ENCODE measurements at places on chromosomes 4 and X. TPM values are rescaled to one million over a fixed set of nuclear protein-coding genes. Genes with fewer than 3 reads are reported as not detected.

Gene CXCL8
- 4.7 TPM for total RNA-seq

Gene MAOA
- 12.0 TPM for total RNA-seq

Gene LAS1L
- total RNA-seq: 13.5 TPM

Gene ADH1A
- total RNA-seq: not detected

Gene FGF13
- total RNA-seq: 80.9 TPM

Gene SHOX
- total RNA-seq: 0.25 TPM

Gene CXXC4
- total RNA-seq: 102 TPM

Gene EDA2R
- total RNA-seq: 0.49 TPM

Gene MAGEA3
- total RNA-seq: not detected

Gene CCDC110
- total RNA-seq: 1.7 TPM

Gene RGS12
- 110 TPM for total RNA-seq

Gene COX7B2
- not detected for total RNA-seq

Gene GK
- total RNA-seq: 5.9 TPM

Gene IGBP1
- 70.6 TPM for total RNA-seq

Gene CD38
- total RNA-seq: 8.9 TPM

Gene CSAG1
- not detected for total RNA-seq

Gene PPBP
- total RNA-seq: 2.0 TPM

Gene AREG
- 0.25 TPM for total RNA-seq

Gene ARR3
- not detected for total RNA-seq

Gene ACOX3
- 31.2 TPM for total RNA-seq

Gene SMR3A
- not detected for total RNA-seq

Gene MND1
- total RNA-seq: 5.7 TPM

Gene LRIT3
- total RNA-seq: 0.25 TPM

Gene TMPRSS11D
- not detected for total RNA-seq

Gene NDUFB11
- 46.0 TPM for total RNA-seq

Gene HSFX3
- total RNA-seq: not detected

Gene PCDH11X
- total RNA-seq: 85.6 TPM

Gene BGN
- 4.4 TPM for total RNA-seq

Gene GRIA3
- total RNA-seq: 57.3 TPM

Gene DCAF8L2
- not detected for total RNA-seq

Gene GYPB
- not detected for total RNA-seq

Gene VCX2
- total RNA-seq: not detected

Gene NRK
- 0.25 TPM for total RNA-seq

Gene CRLF2
- total RNA-seq: under 0.01 TPM

Gene EDNRA
- 5.4 TPM for total RNA-seq

Gene TIGD4
- 2.0 TPM for total RNA-seq

Gene SLC9B1
- total RNA-seq: 6.4 TPM

Gene HSFX4
- total RNA-seq: not detected

Gene ARHGAP24
- 1.5 TPM for total RNA-seq

Gene DMP1
- under 0.01 TPM for total RNA-seq

Gene FRMPD4
- total RNA-seq: 32.2 TPM

Gene CFAP99
- not detected for total RNA-seq

Gene ELF4
- 0.25 TPM for total RNA-seq

Measured in temporal lobe (tissue), 4 donors.